ENCODE measurements at places on chromosomes 1 and 21.

DNA sequence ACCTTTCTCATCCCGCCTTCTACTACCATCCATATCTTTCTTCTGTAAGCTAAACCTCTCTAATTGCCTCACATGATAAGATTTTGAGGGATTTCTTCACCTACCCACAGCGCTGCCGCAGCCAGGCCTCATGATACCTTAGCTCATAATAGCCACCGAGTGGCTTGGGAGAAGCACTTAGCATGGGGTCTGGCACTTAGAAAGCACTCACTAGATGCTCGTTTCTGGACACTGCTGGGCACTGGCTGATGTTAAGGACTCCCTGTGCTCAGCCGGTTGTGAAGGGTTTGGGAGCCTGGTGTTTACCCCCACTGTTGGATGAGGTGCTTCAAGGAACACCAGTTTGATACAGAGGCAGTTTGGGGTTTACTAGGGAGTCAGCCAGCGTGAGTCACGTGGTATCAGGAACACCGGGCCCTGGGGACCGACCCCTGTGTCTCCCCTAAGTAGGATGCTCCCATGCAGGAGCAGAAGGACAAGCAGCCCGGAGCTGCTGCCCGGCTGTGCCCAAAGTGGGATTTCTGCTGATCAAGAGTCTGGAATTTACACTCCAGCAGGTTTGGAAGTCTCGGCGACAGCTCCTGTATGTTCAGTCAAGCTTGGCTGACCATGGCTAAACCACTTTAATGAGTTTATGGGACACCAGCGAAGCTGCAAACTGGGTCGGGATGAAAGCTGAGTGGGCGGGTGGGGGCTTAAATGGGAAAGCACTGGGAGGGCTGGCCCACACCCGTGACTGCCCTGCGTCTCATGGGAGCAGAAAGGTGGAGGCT is 63.3 kb downstream of the GALNT2 start:
- DNase-seq, result no peak

DNA sequence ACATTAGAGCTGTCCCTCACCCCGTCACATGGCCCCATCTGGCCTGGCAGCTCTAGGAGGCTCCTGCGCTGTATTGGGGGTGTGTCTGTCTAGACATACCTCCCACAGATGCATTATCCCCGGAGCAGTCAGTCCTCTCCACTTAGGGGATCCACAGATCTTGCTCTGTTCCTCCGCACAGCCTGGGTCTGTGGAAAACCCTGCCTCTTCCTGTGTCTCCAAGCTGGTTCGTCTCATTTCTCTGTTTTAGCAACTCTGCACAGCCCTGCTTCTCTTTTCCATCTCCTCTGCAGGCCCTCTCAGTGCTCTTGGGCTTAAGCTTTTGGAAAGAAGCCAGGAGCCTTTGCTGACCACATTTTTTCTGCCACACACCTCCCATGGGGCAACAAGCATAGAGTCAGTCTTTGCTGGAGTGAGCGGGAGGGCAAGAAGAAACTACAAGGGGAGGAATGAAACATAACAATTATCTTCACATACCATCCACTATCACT is 241.5 kb downstream of the FOXD2 start:
- no peak for DNase-seq

- no peak for DNase-seq
Observed at GRCh38 chr1:100795646-100795985, 76.1 kb downstream of the VCAM1 start.

DNA sequence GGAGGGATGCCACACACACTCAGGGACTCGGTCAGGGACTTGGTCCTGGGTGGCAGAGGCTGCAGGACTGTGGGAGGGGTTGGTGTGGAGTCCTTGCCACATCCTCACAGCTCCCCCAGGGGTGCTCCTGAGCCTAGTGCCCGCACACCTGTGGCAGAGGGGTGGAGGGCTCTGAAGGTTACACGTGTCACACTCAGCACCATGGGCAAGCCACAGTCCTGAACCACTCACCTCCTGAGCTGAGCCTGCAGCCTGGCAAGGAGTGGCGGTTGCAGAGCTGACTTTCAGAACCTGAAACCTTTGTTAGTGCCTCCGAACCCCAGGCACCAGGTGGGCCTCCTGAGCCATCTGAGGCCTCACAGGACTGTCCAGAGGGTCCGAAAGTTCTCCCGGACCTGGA is 249.2 kb upstream of the C1orf174 start:
- DNase-seq, result no peak

DNA sequence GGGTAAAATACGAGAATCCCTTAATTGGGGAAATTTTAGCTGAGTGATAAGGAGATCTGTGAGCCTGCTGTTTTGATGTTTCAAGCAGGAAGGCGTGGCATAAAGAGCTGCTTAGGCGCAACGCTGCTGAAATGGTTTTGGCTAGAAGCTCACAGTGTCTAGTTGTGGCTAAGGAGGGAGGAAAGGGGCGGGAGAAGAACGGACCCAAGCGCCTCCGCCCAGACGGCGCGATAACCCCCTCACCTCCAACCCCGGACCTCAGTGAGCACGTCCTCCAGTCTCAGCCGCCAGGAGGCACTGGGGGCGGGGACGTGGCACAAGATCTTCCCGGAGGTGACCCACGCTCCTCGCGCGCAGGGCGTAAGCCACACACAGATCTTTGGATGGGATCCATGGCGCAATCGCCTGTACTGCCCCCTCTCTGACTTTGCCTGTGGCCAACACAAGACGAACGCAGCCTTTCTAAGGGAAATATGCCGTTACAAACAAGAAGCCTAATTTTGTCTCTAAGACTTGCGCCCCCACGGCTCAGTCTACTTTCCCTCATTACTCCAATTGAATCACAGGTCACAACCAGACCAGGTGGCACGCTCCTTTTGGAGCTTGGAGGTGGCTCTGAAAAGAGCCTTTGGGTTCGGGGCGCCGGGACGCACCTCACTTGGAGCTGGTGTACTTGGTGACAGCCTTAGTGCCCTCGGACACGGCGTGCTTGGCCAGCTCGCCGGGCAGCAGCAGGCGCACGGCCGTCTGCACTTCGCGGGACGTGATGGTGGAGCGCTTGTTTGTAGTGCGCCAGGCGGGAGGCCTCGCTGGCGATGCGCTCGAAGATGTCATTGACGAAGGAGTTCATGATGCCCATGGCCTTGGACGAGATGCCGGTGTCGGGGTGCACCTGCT is 23.4 kb upstream of the RNF187 start:
- DNase-seq, result peak; percentile 24

- DNase-seq, result no peak
Observed at GRCh38 chr1:177423090-177423489, 252.3 kb downstream of the BRINP2 start.

DNA sequence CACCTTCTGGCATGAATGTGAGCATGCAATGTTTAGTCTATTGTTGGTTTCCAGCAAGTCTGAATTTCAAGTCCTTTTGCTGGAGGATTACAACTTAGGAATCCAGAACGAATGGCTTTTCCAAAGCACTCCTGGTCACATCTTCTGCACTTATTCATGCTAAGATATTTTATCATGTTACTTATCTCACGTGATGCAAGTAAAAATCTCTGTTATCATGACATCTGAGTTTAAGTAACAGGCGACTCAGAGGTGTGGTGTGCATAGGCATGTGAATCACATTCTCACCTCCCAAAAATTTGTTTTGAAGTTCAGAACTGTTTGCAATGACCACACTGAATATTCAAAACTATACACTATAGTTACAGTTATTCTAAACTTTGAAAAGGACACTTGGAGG is 204.8 kb upstream of the FGGY start:
- DNase-seq, result no peak

- no peak for DNase-seq
Observed at GRCh38 chr1:231203259-231204057, 37.6 kb upstream of the GNPAT start.

DNA sequence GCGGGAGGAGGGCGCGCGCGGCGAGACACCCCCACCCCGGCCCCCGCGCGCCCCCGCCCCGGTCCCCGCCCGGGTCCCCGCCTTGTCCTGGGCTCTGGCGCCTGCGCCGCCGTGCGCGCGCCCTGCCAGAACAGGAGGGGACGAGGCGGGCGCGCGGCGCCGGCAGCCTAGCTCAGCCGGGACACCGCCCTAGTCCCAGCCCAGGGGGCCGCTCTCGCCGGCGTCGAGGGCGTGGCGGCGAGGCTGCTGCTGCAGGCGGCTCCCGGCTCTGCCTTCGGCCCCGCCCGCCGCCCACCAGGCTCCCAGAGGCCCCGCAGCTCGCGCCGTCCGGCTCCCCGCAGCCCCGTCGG is at the start of gene RCAN3:
RCAN3 (plus strand) TSS at position 128 of the 350 bp plus-strand sequence. CDS start 11,537 bp downstream, outside the sequence.
- DNase-seq, result peak; percentile 76

DNA sequence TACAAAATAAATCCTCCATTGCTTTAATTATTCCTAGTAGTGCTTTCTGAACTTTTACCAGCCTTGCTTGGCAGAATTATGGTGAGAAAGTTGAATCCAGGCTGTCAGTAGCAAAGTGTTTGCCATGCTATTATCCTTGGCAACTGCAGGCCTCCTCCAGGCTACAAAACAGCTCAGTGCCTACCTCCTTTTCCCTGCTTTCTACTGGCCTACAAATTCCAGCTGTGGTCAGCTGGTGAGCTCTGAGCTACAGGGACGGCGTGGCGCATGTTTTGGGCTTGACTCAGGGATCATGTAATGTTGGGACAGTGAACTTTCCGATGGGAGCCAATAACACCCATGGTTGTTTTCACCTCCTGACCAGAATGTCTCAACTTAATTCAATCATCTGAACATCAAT is 456.1 kb upstream of the ADAMTS5 start:
- DNase-seq, result no peak

GRCh38 chr1:117657031-117657430 is 51.2 kb downstream of the TENT5C start:
- peak; percentile 12 for DNase-seq

DNA sequence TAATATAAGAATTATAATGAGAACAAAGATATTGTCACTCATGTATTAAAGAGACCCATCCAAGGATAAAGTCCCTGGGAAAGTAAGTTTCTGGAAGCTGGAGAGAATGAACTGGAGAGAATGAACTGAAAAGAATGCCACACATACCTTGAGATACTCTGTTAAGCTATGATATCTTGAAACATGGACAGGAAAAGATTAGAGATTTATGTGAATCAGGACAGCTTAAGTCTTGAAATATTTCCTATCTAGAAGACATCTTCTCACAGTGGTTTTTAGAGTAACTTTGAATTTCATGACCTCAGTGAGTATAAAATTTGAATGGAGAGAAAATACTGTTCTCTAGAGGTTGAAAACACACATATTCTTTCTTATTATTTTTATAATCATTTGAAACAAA is 201.3 kb upstream of the HMCN1 start:
- no peak for DNase-seq

- no peak for DNase-seq
Observed at GRCh38 chr1:157648317-157648716, 50.4 kb upstream of the FCRL4 start.

DNA sequence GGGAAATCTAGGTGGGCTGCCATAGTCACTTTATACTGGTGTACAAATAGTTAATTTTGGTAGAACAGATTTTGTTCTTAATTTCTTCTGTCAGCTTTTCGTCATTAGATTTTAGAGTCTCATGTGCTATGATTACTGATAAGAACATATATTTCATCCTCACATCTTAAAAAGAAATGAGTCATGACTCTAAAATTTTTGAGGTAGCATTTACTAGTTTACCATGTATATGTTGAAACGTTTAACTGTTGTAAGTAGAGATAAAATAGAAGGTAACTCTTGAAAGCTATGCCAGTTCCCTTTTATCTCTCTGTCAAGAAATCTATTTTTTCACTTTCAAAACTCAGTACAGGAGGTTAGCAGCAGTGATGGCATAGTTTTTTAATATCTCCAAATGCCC is 53.4 kb downstream of the KLHL20 start:
- DNase-seq, result no peak

DNA sequence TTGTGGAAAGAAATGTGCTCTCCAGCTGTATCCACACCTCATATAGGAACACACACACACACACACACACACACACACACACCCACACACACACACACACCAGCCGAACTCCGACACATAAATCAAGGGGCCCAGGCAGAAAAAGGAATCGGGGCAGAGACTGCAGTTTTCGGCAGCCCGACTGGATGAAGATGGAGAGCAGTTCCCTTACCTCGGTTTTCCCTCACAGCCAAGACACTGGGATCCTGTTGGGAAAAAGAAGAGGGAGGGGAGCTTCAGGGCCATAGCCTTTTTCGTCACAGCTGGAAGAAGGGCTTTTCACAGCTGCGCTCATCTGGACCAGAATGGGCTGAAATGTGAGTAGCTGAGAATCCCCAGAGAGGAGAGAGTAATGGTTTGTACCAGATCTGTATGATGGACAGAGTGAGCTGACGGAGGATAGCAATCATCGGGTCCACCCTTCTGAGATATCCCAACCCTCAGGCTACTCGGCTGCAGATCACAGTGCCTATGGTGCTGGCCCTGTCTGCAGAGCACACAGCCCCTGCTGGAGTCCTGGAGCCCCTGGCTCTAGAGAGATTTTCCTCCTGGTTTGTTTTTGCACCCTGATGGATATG is 37.7 kb downstream of the PIK3C2B start:
- DNase-seq, result no peak

- no peak for DNase-seq
Observed at GRCh38 chr1:204503122-204503912, 8.7 kb upstream of the PIK3C2B start.

- DNase-seq, result peak; percentile 26
Observed at GRCh38 chr1:41241354-41241748, 755 bp downstream of the SCMH1 start.

- no peak for DNase-seq
Observed at GRCh38 chr1:224785622-224786021, 143.9 kb upstream of the DNAH14 start.

- DNase-seq, result peak; percentile 30
Observed at GRCh38 chr21:38244885-38245869, 11.6 kb upstream of the KCNJ15 start.

DNA sequence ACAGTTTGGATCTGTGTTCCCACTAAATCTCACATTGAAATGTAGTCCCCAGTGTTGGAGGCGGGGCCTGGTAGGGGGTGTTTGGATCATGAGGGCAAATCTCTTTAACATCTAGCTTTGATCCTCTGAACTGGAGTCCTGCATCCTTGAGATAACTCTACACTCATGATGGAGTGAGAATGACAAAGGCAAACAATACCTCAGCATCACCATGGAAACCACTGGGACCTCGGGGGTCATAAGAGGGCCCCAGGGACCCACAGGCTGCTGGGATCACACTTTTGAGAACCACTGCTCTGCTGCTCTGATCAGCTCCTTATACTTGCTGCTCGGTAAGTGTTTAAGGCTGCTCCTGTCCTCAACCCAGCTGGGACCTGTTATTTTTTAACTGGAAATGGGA is 13.4 kb upstream of the OBSCN start:
- DNase-seq, result no peak
